ENCODE measurements at places on chromosomes 7 and 10.

- DNase-seq = no peak
Measured at GRCh38 chr10:3040069-3040468, 27.3 kb upstream of the PFKP start.

DNA sequence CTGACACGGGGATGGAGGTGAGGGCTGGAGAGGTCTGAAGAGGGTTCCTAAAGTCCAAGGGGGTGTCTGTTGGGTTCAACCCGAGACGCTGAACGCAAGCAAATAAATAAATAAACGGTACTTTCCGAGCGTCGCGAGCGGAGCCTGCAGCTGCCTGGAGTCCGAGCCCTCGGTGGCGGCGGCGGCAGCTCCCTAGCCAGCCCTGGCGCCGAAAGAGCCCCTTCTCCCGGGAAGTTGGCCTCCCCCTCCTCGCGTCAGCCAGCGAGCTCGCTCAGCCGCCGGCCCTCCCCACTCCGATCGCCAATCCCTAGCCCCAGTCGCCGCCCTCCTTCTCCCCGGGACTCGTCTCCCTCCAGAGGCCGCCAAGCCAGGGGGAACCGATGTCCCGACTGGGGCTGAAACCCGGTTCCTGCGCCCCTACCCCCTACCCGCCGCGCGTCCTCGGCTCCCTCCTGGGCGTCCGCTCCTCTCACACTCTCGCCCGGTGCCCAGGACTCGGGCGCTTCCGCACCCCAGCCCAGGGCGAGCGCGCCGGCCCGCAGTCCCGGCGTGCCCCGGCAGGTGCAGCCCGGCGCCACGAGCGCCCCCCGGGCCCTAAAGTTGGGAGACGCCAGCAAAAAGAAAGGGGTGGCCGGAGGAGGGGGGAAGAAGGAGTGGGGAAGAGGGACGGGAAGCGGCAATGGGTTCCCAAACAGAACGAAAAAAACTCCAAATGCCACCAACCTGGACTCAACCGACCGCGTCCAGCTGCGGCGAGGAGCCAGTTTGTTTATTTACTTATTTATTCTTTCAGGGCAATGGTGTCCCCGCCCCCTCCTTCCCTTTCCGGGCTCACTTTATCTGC, at the start of gene GFRA1:
TSS of gene GFRA1 (minus strand) at position 767 of the 844 bp plus-strand sequence. CDS start 1,177 bp downstream, outside the sequence.
- DNase-seq = no peak

DNA sequence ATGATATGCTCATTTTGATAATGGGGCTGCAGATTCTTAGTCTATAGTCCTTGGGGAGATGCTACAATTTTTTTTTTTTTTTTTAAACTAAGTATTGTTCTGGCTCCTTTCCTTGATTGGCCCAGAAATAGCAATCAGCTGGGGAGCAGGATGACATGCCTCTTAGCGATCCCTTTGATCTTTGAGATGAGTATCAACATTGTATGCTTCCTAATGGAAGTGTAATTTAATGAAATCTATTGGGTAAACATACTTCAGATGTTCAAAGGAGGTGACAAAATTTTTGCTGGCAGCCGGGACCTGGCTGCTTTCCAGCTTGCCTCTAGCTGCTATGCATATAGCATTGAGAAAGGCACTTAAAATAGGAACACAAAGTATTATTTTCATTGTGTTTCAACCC, 43.5 kb downstream of the VTI1A start:
- DNase-seq = no peak

GRCh38 chr10:126504761-126505112, 116.5 kb upstream of the ADAM12 start:
- DNase-seq = no peak

GRCh38 chr7:89072081-89072480, 276.5 kb upstream of the TEX47 start:
- DNase-seq = no peak

DNA sequence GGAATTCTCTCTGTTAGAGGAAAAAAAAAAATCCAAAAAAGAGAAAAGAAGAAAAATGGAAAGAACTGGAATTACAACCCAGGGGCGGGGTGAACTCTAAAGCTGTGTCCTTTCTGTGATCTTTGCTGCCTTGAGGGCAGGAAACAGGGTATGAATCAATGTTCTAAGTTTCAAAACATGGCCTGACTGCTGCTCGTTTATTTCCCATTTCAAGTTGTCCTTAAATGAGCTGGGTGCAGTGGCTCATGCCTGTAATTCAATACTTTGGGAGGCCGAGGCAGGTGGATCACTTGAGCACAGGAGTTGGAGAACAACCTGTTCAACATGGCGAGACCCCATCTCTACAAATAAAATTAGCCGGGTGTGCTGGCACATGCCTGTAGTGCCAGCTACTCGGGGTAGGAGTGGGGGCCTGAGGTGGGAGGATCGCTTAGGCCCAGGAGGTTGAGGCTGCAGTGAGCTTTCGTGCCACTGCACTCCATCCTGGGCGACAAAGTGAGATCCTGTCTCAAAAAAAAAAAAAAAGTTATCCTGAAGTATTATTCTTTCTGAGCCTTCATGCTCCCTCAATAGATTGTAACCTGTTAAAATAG, 24.7 kb upstream of the TFAM start:
- DNase-seq = no peak

DNA sequence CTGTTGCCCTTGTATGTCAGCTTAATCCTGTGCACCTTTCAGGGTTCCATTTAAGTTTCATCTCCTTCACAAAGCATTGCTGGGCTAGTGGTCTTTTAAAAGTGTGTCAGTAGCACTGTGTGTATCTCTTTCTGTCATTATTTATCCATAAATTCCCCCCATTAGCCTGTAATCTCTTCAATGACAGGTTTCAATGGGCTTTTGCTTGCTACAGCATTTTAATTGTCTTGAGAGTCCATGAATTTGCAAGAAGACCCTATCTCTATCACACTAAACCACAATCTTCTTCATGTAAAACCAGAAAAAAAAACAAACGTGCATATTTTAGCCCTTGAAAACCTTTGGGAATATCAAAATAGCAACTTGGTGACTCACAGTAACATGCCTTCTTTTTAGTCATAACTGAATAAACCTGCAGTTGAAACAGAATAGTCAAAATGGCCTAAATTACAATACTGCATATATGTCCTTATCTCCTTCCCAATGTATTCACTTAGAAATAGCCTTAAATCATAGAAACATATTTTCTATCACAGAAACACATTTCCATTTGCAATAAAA, 118.6 kb downstream of the PON1 start:
- DNase-seq = no peak

DNA sequence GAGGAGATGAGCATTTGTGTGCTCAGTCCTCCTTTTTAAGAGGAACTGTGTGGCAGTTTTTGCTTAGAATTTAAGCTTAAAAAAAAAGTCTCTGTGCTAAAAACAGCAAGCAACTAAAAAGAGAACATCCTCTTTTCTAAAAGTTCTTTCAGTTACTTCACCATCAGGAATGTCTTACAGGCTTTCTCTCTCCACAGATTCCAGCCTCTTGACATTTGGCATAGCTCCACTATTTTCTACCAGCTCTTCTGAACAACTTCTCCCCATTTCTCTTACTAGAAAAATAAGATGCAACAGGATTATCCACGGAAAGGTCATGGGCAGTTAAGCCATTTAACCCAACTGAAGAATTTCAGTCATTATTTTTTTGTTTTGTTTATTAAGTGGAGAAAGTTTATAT, 13.2 kb downstream of the PCLO start:
- DNase-seq = no peak

- DNase-seq = no peak
Measured at GRCh38 chr7:7208520-7208919, 26.2 kb downstream of the C1GALT1 start.

DNA sequence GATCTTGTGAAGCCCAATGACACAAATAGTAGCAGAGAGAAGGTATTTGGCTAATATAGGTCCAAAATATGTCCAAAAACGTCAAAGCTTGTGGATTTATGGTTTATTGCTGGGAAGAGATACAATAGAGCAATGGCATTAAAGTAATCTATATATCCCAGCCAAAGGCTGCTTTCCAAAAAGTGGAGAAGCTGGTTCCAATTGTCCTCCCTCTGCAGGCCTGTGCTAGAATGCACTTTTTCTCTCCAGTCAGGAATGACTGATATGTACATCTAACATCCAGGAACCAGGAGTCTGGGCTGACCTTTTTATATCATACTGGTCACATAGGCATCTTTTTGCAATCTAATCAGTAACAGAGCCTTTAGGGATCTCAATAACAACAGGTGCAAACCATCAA, 167.1 kb upstream of the FAM3C start:
- no peak for DNase-seq

DNA sequence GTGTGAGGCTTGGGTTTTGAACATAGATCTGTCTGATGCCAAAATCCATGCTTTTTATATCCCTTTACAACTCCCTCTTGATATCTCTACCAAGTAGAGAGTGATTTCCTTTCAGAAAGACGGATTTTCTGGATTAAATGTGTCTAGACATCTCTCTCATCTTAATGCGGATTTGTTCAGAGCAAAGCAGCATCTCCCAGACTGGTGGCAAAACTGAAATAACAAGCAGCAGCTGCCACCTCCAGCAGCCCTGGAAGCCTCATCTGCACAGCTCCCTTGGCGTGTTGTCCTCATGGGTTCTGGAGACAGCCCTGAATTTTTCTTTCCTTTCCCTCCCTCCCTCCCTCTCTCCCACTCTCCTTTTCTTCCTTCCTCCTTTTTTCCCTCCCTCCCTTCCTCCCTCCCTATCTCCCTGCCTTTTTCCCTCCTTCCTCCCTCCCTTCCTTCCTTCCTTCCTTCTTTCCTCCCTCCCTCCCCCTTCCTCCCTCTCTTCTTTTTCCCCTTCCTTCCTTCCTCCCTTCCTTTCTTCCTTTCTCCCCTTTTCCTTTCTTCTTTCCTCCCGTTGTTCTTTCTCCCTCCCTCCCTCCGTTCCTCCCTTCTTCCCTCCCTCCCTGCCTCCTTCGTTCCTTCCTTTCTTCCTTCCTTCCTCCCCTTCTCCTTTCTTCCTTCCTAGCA, 639.9 kb downstream of the TYW1 start:
- DNase-seq = no peak

All from stimulated activated CD4-positive, alpha-beta T cell treated with anti-CD3 and anti-CD28 coated beads, Interleukin-1b, Interleukin-23, amount 100 ng/mL, for 4 hours (primary cell).